ENCODE measurements at places on chromosomes 2 and 18.

GRCh38 chr2:127506510-127506909 is 19.8 kb downstream of the IWS1 start:
- no peak for DNase-seq

GRCh38 chr2:196955036-196955435 is 28.5 kb upstream of the PGAP1 start:
- no peak for DNase-seq

DNA sequence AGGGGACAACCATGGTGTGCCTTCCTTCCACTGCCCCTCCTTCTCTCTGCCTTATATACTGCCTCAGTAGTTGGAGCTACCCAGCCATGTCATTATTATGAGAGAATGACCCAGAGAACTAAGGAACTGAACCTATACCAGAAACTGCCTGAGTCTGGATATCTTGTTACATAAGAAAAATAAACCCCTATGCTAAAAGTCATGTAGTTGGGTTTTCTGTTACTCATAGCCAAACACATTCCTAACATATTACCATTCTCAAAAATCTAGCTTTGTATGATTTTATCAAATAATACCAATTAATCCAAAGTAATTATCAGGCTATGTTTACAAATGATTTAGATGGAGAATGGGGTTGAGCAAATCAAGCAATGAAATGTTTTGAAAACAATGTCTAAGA is 15.0 kb upstream of the KLF7 start:
- DNase-seq, result no peak

DNA sequence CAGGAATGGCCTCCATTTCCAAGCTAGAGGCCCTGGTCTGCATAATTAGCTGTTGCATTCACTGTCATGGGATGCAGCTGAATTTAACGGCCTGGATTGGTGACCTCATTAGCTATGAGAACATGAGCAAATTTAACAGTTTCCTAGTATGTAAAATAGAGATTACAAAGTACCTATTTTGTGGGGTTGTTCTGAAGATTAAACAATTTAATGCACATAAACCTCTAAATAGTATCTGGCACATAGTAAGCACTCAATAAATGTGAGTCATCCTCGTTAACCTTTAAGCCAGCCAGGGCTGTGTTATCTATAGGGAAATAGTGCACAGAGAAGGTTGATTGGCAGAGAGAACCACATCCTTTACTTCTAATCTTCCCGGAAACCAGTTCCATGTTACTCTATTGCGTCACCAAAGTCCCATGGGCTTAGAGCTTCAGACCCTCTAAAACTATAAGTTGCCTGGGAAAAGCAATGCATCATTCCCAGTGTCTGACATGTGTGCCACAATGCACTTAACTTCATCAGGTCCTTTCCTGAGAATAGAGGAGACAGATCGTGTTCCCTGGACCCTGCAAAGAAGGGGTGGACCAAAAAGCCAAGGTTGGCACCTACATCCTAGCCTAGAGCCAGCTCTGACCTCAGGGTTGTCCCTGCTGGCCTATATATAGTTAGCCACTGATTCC is 196.5 kb downstream of the LNPK start:
- DNase-seq, result no peak

DNA sequence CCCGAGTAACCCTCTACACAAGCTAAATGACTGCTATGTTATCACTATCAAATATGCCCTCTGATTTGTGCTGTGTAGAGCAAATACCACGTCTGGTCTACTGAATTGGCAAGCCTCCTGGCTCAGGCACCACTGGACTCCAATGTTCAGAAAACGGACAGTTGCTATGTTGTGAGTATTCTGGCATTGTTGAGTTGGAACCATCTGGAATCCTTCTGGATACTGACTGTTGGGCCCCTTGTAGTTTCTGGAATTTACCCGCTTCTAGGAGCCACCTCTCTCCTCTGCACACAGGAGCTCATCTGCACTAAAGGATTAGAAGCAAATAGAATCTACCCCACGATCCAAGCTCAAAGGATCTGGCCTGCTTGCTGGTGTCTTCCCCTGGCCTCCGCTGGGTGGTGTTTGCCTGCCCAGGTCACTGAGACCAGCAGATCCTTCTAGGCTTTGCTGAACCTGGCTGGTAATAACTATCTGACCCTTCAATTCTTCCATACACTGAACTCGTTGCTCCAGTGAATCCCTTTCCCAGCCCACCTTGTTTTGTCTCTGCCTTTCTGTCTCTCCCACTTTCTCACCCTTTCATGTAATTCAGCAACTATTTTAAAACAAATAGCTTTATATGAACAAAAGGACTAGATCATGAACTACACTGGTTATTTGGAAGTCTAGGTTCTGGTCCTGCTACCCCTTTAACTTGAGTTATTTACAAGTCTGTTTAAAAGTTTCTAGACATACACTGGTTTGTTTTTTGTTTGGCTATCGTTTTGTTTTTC is 2.1 kb upstream of the HAAO start:
- no peak for DNase-seq

GRCh38 chr2:236402033-236402790 is 138.0 kb upstream of the ASB18 start:
- DNase-seq, result no peak

- no peak for DNase-seq
Measured at GRCh38 chr18:24674200-24674599, 213.8 kb downstream of the HRH4 start.

- DNase-seq, result no peak
Measured at GRCh38 chr2:42725657-42726056, 38.3 kb downstream of the OXER1 start.

- no peak for DNase-seq
Measured at GRCh38 chr2:20241973-20242726, 17.2 kb upstream of the SDC1 start.

- no peak for DNase-seq
Measured at GRCh38 chr2:7825591-7826312, 856.1 kb upstream of the ID2 start.

GRCh38 chr2:12227941-12228608 is 481.6 kb downstream of the LPIN1 start:
- DNase-seq, result no peak

- no peak for DNase-seq
Measured at GRCh38 chr18:62556397-62556796, 33.6 kb downstream of the ZCCHC2 start.

DNA sequence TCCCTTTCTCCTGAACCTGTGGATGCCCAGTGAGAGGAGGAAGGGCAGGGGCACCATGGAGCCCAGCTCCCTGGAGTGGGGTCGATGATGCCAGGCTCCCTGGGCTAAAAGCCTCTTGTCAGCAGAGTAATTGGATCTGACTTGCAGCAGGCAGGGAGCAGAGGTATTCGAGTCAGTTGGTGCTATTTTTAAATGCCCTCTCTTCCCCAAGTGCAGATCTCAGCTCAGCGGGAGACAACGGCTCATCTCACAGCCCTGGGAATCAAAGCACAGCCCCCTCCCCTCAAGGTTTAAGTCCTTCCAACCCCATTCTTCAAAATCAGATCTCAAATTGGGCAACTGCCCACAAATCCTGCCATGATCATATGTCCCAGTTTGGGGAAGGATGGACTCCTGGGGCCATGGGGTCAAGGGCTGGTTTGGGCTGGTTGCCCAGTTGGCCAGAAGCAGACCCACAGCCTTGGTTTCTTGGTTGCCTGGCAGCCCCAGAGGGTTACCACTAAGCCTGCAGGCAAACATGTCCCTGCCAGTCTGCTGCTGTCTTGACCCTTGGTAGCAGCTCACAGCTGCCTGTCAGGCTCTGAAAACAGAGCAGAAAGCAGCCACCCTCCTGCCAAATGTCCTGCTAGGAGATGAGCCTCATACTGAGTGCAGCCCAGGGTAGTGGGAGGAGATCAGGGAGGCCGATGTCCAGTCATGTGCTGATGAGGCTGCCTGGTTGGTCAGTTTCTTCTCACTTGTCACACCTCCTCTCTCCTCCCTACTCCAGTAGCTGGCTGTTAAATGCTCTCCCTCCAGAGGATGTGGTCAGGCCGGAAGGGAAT is 244.9 kb downstream of the LOXHD1 start:
- DNase-seq, result peak; percentile 46

- no peak for DNase-seq
Measured at GRCh38 chr2:224101820-224102630, 62.9 kb upstream of the SERPINE2 start.

DNA sequence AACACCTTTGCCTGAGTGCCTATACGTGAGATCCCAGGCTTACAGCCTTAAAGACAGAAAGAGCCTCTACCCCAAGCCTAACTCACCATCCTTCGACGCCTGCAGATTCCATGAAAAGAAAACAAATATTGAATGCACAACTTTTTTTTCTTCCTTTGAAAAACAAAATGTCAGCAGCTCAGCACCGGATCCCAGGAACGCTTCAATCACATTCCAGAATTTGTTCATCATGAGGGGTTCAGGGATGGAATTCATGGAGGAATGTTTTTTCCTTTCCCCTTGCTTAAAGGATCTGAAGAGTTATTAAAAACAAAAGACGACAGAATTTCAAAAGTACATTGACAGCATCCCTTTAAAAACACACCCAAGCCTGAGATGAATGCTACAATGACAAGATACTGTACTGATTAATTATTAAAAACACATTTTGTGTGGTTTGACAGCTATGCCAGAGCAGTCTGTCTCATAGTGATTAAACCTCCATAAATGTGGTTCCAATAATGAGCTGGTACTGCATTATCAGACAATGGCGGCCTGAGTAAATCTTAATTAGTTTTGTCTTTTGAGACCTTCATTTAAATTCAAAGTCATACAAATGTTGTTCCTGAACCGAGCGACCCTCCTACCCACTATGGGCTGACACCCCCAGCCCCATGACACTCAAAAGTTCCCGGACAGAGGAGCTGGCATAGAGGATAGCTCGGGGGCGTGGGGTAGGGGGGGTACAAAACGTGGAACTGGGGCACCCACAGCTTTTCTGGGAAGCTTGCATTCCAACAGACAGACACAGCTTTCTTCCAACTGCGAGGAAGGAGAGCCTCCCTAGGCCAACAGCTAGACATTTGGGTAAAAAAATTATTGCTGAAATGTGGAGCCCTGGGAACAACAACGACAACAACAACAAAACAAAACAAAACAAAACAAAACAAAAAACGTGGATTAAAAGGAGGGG is 227.5 kb downstream of the TTC32 start:
- no peak for DNase-seq

DNA sequence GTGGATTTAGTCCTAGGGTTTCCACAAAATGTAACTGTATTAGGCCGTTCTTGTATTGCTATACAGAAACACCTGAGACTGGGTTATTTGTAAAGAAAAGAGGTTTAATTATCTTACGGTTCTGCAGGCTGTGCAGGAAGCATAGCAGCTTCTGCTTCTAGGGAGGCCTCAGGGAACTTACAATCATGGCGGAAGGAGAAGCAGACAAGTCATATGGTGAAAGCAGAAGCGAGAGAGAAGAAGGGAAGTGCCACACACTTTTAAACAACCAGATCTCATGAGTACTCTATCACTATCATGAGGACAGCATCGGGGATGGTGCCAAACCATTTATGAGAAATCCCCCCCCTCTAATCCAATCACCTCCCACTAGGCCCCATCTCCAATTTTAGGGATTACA is 9.5 kb upstream of the CCDC68 start:
- DNase-seq, result no peak

GRCh38 chr2:130762910-130763385 is 7.6 kb downstream of the AMER3 start:
- no peak for DNase-seq

- DNase-seq, result no peak
Measured at GRCh38 chr18:70181015-70181414, 24.5 kb downstream of the RTTN start.

GRCh38 chr2:196431957-196432356 is 207.6 kb upstream of the CCDC150 start:
- peak; percentile 44 for DNase-seq
